NT2/D1 (cell line): ENCODE measurements at places on chromosomes 11 and 22.

- no peak for DNase-seq
These were observed 982.8 kb downstream of the NTM start for GRCh38 chr11:132353255-132353654.

DNA sequence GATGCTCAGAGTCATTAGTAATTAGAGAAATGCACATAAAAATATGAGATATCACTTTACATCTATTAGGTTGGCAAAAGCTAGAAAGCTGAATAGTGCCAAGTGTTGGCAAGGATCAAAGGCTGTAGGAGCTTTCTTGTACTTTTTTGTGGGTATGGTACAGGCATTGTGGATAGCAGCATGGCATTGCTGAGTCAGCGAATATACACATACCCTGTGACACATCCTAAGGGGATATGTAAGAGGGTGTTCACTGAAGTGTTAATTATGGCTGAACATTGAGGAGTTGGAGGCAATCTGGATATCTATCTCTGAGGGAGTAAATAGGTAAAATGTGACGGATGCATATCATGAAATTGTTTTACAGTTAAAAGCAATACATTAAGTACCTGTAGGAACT lies 27.0 kb upstream of the IL18BP start:
- no peak for DNase-seq

DNA sequence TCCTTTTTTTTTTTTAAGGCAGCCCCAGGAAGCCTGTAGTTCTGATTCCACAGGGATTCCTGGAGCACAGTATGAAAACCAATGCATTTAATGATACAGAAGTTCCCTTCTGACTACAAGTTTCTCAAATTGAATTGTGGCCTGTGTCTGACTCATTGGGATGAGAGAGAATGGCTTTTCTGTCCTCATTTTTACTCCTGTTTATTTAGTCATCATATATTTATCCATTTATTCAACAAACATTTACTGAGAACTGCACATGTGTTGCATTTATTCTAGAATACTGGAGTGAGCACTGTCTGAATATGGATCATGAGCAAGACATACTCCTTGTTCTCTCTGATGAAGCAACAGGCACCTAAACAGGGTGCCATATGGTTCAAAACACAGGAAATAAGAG lies 231.2 kb downstream of the NTM start:
- DNase-seq = no peak

DNA sequence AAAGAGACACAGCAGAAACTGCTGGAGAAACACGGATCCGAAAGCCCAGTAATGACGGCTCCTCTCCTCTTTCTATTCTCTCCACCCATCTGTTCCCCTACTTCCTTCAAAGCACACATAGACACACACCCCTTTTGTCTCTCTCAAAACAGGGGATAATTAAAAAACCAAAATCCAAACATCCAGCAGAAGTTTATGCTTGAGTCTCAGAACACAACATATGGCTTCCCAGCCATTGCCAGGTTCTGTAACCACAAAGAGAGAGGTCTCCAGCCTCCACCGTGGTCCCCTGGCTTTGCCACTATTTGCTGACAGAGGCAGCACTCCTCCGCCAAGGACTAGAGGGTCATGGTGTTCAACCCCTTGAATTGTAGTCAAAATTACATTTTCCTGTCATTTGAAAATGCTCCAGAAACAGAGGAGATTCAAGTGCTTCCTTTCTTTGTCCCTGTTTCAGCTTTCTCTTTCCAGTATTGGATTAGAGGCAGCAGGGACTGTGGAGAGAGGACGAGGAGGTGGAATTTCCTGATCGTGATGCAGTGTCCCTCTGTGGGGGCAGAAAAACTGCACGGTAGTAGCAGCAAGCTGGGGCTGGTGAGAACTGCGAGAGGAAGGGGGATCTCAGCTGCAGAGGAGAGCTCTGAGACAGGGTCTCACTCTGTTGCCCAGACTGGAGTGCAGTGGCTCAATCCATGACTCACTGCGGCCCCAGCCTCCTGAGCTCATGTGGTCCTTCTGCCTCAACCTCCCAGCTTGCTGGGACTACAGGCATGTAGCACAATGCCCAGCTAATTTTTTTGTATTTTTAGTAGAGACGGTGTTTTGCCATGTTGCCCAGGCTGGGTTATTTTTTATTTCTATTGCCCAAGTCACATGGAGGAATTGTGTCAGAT lies 60.3 kb downstream of the UBASH3B start:
- DNase-seq = no peak

GRCh38 chr11:125948278-125949051 lies 2.6 kb downstream of the VSIG10L2 start:
- DNase-seq = no peak

DNA sequence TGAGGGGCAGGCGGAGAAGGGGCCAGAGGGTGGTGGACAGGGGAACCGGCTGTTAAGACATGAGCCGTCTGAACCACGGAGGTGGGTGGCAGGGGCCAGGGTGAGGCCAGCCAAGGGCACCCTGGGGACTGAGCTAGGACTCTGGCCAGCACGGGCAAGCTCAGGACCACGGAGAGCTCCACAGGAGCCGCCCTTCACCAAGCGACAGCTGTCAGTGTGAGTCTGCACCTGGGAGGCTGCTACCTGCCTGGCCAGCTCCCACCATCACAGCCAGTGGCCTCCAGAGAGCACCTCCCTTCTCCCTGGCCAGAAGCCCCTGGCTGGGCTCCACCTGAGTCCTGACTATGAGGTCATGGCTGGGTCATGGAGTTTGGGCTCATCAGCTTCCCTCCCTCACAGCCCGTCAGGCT lies 21.6 kb downstream of the MGAT3 start:
- DNase-seq = no peak

- no peak for DNase-seq
These were observed 20.6 kb upstream of the TMEM218 start for GRCh38 chr11:125132071-125132470.

DNA sequence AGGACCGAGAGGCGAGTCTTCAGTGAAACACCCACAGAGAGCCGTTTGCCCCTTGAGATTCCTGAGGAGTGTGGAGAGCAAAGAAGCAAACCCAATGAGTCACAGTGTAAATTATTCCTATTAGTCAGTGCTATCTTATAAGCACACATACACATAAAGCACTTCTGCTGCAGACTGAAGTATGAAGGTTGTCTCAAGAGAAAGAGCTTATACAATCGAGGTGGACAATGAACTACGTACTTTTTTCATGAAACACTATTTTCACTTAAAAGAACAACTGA lies 37.3 kb downstream of the GALNT18 start:
- no peak for DNase-seq

DNA sequence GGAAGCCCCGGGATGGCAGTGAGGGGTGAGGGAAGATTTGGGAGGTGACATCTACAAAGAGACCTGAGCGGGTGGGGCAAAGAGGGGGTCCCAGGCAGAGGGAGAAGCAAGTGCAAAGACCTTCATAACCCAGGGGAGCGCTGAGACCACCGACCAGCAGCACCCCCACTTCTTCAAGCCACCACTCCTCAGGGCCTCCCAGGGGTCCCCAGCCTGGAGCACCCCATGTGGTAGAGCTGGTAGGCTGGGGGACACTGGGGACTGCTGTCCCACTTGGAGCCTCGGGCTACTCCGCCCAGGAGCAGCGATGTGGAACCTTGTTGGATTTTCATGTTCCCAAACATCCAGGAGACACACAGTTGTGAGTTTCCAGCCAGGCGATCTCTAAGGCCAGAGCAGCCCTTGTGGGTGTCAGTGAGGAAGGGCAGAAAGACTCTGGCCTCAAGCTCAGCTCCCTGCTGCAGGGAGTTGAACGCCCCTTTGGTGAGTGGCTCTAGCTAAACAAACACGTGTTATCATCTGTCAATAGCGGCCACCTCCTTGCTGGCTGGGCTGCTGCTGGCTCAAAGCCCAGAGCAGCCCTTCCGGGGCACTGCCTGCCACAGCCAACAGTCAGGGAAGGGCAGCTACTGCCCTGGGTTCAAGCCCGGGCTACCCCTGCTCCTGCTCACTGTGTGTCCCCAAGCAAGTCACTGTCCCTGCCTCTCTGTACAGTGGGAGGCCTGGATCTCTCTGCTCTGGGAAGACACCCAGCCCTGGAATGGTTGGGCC lies 25.7 kb upstream of the CHKA start:
- no peak for DNase-seq

DNA sequence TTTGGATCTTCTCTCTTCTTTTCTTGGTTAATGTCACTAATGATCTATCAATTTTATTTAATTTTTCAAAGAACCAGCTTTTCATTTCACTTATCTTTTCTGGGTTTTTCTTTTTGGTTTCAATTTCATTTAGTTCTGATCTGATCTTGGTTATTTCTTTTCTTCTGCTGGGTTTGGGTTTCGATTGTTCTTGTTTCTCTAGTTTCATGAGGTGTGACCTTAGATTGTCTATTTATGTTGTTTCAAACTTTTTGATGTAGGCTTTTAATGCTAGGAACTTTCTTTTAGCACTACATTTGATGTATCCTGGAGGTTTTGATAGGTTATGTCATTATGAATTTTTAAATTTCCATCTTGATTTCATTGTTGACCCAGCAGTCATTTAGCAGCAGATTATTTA lies 142.3 kb downstream of the C11orf87 start:
- no peak for DNase-seq

DNA sequence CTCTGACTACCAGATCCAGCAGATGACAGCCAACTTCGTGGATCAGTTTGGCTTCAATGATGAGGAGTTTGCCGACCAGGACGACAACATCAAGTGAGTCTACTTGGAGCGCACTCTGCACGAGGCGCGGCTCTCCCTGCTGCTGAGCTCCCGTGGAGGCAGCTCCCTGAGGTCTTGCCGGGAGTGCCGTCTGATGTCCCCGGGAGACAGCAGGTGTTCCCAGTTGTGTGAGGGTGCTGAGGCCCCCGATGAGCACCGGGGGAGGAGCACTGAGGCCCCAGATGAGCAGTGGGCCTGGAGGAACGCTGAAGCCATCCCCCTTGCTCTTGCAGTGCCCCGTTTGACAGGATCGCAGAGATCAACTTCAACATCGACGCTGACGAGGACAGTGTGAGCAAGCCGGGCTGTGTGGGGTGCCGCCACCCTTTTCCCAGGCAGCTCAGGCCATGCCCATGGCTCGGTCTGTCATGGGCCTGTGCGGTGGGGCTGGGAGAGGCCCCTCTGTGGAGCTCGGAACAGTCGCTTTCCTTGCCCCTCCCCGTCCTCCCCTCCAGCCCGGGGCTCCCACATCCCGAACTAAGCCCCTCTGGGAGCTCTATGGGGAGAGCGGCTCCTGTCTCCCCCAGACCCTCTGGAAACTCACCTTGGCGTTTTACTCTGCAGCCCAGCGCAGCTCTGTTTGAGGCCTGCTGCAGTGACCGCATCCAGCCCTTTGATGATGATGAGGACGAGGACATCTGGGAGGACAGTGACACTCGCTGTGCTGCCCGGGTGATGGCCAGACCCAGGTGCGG lies 37.1 kb downstream of the SBF1 start:
- no peak for DNase-seq

DNA sequence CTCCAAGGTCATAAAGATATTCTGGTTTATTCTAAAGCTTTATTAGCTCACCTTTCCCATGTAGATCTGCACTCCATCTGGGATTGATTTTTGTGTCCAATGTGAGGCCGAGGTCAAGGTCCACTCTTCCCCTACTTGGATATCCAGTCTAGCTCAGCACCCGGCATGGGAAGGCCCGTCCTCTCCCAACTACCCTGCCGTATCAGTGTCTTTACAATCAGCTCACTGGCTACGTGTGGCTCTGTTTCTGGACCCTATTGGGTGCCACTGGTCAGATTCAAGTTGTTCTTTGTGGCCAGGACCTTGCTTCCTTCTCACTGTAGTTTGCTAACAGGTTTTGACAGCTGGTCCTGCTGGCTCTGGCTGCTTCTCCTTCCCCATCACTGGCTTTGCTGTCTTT lies 30.9 kb downstream of the KCNQ1OT1 start:
- no peak for DNase-seq

DNA sequence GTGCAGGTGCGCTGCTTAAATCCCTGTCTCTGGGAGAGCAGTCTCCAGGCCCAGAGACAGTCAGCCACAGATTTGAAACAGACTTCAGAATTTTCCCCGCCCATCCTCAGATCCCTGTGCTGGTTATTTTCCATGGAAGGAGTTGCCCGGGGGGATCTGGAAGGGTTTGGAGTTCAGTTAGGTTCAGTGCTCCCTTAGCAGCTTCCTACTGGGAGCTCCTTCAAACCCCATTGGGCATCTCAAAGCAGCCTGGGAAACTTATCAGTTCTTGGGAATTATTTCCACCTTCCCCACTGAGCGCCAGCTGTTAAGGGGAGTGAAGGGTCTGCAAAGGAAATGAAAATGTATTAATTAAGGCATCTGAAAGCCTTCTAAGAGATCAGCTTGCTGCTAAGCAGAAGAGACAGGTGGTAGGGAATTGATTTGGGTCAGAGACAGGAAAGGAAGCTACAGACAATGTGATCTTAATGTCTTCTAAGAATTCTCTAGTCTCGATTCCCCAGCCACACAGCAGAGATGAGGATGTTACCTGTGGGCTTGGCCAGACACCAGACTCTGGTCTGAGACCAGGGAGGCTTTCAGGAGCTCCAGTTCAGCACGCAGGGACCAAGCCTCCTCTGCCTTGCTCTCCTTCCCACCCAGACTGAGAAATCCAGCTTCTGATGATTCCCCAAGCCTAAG lies 106.2 kb upstream of the TBCEL start:
- no peak for DNase-seq

- DNase-seq = no peak
These were observed 25.9 kb downstream of the ZNF195 start for GRCh38 chr11:3353066-3353465.

- DNase-seq = no peak
These were observed 22.2 kb downstream of the NUP50 start for GRCh38 chr22:45185718-45186514.

GRCh38 chr11:65366340-65366773 lies 11.8 kb downstream of the TIGD3 start:
- peak; percentile 70 for DNase-seq

GRCh38 chr22:29331658-29332300 lies 16.3 kb upstream of the RASL10A start:
- DNase-seq = no peak

GRCh38 chr11:80054582-80055165 lies 613.8 kb upstream of the TENM4 start:
- DNase-seq = no peak
